Fibroblast of lung (primary cell): ENCODE measurements at places on chromosomes 5 and 9.

DNA sequence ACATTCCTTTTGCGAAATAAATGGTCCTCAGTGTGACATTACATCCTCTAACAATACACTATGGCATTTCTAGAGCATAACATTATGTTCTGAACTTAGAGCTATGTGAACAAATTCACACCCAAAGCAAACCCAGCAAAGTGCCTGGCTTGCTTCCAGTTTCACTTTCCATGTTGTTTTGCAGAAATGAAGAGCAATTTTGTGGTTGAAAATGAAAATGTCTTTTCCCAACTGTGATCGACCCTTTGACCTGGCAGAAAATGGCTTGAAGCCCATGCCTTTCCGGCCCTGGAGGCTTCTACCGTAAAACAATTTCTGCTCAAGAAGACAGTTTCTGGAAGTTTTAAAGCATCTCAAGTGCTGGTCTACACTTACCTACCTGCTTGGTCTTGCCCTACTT lies 344.7 kb upstream of the RGMB start:
- DNase-seq = peak; percentile 98

- peak; percentile 2 for DNase-seq
Observed at GRCh38 chr5:62720031-62720441, 141.4 kb downstream of the LRRC70 start.

DNA sequence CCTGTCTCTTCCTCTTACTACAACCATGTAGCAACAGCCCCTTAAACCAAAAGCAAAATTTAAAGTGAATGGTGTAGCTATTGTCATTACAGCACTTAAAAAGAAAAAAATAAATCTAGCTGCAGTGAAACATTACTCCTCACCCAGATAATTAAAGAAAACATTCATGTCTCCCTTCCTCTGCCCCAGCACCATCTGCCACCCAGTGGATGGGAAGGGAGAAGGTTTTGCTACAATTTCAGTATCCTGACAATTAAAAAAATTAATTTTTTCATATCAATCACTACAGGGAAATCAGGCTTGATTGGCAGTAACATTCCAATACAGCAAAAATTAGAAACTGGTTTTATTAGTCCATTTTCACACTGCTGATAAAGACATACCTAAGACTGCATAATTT lies 147.4 kb upstream of the PUM3 start:
- DNase-seq = no peak

DNA sequence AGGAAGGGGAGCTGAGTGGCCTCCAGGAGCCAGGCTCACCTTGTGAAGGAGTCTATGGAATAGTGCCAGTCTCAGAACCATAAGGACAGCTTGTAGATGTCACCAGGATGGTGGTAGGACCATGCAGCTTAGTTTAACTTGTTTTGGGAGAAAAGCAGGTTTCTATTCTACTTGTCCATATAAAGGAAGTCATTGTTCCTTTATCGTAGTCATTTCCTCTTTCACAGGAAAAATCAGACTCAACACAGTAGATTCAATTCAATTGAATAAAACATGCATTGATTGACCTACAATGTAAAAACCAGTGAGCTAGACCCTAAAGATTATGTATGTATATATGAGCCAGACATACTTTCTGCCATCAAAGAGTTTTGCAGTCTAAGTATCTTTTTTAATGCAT lies 53.3 kb downstream of the MEGF10 start:
- no peak for DNase-seq

DNA sequence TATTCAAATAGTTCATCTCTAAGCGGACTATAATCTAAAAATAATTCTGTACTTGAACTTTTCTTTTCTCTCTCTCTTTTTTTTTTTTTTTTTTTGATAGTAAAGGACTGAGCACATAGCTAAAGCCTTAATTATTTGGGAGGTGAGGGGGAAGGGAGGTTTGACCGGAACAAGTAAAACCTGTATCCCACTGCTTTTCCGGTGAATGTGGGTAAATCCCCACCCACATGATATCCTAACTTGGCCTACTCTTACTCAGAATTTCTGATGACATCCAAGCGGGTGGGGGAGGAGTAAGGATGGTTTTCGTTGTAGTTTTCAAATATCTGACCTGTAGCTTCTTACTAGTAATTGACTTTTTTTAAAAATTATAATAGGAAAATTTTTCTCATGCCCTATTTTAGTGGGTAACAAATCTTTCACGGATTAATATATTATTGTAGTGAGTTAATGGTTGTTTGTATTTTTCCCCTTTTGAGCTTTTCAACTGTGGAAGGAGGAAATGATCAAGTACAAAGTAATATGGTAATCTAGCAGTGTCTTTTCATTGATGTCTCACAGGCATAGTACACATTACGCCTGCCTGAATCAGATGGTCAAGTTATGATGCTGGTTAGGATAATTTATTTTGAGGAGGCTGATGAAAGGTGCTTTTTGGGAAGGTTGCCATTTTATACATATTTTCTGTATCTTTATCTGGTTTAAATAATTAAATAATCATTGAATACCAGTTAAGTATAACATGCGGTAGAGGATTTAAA lies 2.2 kb upstream of the ELL2 start:
- peak; percentile 52 for DNase-seq

DNA sequence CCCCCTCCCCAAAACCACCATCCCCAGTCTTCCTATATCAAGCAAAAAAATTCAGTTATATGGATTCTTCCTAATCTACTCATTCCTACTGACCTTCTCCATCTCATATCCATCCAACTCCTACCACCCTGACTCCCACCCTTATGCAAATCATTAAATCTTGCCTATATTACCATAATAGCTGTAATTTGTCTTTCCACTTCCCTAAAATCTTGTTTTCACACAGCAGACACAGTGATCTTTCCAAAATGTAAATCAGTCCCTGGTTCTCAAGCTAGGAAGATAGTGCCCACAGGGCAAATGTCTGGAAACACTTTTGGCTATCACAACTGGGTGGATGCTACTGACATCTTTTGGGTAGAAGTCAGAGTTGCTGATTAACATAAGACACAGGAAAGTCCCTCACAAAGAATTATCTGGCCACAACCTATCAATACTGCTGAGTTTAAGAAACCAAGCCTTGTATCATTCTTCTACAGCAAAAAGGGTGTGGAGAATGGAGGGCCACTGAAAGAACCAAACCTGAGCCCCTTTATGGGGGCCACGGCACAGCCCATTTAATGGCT lies 1.4 kb downstream of the SRA1 start:
- DNase-seq = no peak

GRCh38 chr5:84453405-84453804 lies 68.7 kb upstream of the EDIL3 start:
- DNase-seq = no peak

DNA sequence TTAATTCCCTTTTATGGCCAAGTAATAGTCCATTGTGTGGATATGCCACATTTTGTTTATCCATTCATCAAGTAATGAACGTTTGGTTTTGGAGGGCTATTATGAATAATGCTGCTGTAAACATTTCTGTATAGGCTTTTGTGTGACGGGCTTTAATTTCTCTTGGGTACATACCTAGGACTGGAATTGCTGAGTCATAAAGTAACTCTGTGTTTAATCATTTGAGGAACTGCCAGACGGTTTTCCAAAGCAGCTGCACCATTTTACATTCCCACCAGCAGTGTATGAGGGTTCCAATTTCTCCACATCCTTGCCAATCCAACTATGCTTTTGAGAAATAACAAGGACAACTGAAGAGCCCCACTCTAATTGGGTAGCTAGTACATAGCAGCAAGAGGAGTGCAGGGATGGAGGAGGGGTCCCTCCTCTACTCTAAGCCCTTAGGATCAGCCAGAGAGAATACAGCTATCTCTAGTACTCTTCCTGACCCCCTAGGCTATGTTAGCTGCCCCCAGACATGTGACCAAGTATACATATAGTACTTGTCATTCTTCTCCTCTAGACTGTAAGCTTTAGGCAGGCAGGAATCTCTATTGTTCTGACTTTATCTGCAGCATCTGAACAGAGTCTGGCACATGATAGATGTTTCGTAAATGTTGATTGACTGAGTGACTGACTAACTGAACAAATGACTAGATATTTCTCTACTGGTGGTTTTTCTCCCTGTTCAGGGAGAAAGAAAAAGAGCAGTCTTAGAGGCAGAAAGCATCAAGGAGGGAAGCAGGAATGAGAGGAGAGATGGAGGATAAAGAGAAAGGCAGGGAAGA lies 22.1 kb upstream of the MATR3 start:
- peak; percentile 92 for DNase-seq

- DNase-seq = no peak
Observed at GRCh38 chr9:113853333-113853732, 22.8 kb upstream of the ZNF618 start.

DNA sequence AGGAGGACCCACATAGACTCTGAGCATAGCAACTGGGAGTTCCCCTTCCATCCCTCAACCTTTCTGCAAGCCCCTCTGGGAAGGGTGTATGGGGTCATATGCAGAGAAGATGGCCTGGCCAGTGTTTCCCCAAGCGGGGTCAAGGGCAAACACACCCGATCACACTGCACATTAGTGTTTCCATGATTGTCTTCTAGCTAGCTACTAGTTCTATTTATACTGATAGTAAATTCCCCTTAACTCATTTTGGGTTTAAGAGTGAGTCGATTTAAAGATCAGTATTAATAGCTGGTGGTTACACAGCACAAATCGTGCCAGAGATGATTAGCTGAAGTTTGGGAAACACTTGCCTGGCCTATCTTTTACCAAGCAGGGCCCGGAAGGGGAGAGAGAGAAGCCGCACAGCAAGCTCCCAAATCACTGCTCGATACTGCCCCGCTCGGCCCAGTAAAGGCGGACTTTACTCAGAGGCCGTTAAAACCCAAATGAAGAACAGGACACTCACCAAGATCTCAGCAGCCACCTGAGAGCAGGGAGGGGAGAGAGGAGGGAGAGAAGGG lies 29.4 kb upstream of the TNIP1 start:
- no peak for DNase-seq

DNA sequence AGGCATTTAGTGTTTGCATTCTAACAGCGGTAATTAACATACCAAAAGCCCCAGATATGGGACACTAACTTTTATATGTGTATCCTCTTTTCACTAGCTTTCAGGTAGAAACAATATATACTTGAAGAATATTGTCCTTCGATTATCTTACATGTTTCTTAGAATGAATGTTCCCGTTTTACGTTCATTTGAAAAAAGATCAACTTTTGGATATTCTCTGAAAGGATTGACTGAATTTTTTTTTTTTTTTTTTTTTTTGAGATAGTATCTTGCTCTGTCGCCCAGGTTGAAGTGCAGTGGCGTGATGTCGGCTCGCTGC lies 32.2 kb upstream of the FSD1L start:
- DNase-seq = no peak

DNA sequence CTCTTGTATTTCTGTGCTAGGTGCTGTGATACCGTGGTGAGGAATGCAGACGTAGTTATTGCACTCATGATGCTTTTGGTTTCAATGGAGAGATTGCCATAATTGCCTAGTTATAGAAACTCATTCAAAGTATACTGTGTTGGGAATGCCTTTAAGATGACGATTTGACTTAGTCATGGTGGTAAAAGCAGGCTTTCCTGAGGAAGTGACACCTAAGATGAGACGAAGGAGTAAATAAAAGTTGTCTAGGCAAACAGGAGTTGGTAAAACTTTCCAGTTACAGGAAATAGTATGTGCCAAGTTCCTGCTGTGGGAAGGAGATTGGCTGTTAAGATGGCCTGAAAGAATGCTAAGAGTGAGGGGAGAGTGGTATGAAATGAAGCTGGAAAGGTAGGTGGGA lies 48.1 kb downstream of the FOCAD start:
- DNase-seq = no peak

GRCh38 chr9:93965830-93966577 lies 10.8 kb upstream of the BARX1 start:
- DNase-seq = no peak

- DNase-seq = no peak
Observed at GRCh38 chr5:95537501-95537900, 17.3 kb downstream of the SKIC3 start.

DNA sequence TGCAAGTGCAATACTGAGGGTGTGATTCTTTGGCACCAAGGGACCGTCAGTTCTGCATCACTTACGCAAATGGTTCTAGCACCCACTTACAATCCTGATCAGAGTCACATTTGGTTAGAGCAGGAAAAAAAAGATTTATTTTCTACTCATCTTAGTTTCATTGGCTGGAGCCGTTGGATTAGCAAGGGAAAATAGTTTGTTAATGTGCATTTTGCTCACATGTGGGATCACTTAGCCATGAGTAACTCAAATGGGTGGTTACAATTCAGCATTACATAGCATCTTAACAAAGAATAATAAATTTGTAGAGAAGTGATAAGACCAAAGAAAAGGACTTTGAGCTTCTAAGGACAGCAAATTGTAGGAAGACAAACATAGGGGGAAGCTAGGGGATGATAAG lies 216.9 kb downstream of the AUH start:
- peak; percentile 35 for DNase-seq

- DNase-seq = no peak
Observed at GRCh38 chr5:19564036-19564435, 424.0 kb downstream of the CDH18 start.

- no peak for DNase-seq
Observed at GRCh38 chr5:95519151-95519550, 35.6 kb downstream of the SKIC3 start.

GRCh38 chr5:63401436-63402046 lies 560.7 kb downstream of the HTR1A start:
- peak; percentile 17 for DNase-seq

DNA sequence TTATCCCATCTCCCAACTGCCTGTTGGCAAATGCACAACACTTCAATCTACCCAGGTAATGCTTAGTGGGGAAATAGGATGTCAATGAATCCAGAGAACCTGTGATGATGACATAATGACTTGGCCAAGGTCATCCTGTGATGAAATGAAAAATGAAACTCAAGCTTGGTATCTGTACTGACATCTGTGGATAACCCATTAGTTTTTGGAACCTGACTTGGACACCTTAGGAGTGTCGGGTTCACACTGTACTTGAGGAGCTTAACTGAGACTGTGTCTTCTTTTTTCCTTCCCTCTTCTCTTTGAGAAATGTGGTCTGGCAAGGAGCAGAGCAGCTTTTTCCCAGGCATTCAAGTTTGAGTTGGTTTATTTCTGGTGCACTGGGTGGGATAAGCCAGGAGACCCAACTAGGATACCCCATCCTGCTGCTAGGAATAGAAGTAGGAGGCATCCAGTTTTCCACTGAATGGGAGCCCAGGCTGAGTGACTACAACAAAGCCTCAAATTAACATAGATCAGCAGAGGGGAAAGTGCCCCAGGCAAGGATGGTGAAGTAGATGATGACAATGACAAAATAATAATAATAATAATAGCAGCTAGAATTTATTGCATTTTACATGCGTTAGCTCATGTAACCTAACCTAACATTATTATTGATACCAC lies 72.1 kb downstream of the ADRB2 start:
- no peak for DNase-seq

DNA sequence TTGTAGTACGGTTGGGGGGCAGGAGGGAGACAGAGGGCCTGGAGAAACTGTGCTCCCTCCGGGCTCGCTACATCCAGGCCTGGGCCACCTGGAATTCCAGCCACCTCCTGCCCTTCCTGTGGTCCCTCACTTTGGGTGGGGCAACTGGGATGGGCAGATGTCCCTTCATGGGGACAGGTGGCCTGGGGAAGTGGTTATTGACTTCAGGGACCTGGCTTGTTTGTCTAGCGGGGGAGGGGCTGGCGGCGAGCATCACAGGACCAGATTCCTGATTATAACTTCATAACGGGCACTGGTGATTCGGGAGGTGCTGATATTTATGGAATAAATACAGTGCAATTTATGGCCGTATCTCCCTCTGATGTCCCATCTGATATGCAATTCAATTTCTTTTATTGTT lies 20.1 kb upstream of the LAMC3 start:
- no peak for DNase-seq
